Dorsolateral prefrontal cortex (tissue), 122 donors: ENCODE measurements at places on chromosomes 11 and 22.
A peak's percentile ranks its signal among the peaks of the same experiment; 100 is the strongest.

GRCh38 chr11:75492181-75492820 lies 33.4 kb downstream of the GDPD5 start:
- DNase-seq: no peak

DNA sequence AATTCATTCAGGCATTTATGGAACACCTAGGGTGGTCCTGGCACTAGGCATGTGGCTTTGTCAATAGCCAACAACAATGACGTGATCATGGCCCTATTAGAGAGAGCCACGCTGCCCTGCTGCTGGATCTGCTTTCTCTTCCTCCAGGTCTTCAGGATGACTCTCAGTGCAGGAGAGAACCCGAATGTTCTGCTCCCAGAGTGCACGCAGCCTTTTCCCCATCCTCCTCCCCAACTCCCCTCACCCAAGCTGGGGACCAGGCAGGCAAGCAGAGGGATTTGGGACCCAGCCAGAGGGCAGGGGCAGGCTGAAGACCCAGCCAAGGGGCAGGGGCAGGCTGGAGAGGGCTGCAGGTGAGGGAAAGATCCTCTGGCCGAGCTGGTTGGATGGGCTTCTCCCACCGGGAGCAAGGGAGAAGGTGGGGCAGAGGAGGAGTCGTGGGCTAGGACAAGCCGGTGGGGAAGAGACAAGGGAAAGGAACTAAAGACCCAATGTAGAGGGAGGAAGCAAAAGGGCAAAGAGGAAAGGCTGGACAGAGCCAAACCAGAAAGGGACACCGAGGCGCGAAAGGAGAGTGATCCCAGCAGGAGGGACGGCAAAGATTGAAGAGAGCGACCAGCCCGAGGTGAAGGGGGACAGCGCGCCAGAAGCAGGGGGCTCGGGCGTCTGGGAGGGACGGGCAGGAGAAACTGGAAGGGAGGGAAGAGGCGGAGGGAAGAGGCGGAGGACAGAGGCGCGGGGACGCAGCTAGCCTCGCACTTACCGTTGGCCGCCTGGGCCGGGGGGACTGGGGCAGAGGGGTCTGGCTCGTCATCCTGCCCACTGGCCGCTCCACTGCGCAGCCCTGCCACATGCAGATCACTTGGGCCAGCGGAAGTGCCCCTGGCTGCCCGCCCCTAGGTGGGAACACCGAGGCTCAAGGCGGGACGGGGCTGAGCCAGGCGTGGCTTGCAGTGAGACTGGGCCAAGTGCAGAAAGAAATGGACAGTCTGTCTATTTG lies at the start of gene KCTD14:
KCTD14 (minus strand) TSS at position 880 of the 1,000 bp plus-strand sequence; CDS start at position 853, 27 bp downstream.
- DNase-seq: no peak

DNA sequence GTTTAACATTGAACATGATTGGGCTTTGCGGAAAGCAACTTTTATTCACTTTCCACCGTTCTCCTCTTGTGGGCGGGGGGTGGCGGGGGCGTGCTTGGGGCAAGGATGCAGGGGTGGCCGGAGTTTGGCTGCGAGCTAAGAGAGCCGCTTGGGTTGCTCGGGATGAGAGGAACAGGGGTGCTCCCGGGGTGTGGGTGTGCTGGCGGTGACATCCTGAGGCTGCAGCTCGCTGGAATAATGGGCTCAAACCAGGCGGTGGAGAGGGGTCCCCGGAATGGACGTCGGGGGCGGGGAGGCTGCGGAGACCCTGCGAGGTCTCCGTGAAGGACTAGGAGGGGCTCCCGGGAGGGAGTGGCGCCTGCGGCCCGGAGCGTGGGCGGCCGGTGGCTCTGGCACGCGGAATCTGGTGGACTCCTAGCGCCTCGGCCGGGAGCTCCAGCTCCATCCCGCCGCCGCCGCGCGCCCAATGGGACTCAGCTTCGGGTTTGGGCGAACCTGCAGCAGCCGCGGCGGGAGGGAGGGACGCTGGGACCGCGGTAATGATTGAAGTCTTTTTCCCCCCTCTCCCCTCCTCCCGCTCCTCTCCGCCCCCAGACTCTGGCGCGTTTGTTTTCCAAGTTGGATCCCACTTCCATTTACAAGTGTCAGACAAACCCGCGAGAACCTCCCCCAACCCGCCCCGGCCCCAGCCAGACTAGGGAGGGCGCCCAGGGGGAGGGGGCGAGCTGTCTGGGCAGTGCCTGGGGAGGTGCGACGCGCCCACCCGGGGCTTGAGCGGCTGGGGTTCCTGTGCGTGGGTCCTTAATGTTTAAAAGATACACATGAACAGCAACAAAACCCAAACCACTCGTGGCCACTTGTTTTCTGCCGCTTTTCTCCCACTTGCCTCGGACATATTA lies 2.0 kb downstream of the FAT3 start:
- peak; percentile 34 for DNase-seq

GRCh38 chr22:30036656-30037055 lies 43.6 kb upstream of the HORMAD2 start:
- DNase-seq: no peak

DNA sequence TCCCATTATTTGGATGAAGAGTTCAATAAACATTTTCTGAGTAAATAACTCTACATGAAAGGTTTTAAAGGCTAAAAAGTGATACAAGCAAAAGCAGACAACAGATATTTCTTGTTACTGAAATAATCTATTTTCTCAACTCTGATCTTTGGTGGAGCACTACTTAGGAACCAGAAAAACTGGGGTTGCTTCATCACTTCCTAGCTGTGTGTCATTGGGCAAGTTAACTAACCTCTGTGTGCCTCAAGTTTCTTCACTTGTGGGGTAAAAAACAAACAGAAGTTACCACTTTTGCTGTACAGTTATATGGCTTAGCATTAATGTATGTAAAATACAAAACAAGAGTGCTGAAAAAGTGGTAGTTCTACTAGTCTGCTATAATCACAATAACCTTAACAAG lies 5.6 kb downstream of the MAPK1 start:
- no peak for DNase-seq

GRCh38 chr11:1241706-1242105 lies 18.8 kb downstream of the MUC5B start:
- no peak for DNase-seq

DNA sequence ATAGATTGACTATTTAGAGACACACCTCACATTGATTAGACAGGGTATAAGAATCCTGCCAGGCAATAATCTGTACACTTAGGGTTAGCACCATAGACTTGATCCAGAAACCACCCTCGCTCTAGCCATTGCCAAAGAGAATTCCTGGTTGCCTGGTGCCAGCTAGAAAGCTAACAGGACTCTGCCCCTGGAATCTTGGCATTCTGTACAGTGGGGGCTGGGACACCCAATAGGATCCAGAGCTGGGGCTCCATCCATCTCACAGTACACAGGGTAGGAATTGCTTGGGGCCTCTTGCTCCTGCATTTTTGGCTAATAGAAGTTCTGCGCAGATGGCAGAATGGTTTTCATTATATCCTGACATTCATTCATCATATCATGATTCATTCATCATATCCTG lies 3.0 kb upstream of the APLNR start:
- no peak for DNase-seq

- DNase-seq: no peak
Measured at GRCh38 chr11:125627236-125627910, 2.4 kb downstream of the CHEK1 start.

- DNase-seq: peak; percentile 42
Measured at GRCh38 chr11:122115524-122116379, at the start of gene BLID. BLID (minus strand) TSS chr11:122116215; CDS start chr11:122115922, 293 bp downstream.

DNA sequence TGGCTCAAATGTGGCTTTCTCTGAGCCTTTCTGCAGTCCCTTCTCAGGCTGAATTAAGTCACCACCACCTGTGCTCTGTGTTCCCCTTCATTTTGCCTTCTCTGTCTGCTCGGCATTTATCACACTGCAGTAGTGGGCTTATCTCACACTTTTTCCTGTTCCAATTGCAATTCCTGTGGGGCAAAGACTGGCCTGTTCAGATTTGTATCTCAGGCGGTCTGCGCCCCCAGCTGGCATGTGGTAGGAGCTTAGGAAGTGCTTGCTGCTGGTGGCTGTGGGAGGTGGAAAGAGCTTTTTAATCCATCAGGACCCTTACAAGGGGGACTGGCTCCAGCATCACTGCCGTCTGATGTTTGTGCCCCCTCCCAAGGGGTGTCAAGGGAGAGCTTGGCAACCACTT lies 21.2 kb downstream of the BMAL1 start:
- DNase-seq: no peak

GRCh38 chr11:128894685-128895084 lies 3.5 kb downstream of the KCNJ5 start:
- no peak for DNase-seq

GRCh38 chr11:69670158-69670845 lies 4.9 kb downstream of the LTO1 start:
- peak; percentile 82 for DNase-seq

- no peak for DNase-seq
Measured at GRCh38 chr22:34319346-34319745, 399.1 kb upstream of the LARGE1 start.

GRCh38 chr11:58830673-58831301 lies 13.7 kb downstream of the GLYATL2 start:
- DNase-seq: no peak

GRCh38 chr11:76690736-76691135 lies 20.2 kb upstream of the LRRC32 start:
- no peak for DNase-seq

DNA sequence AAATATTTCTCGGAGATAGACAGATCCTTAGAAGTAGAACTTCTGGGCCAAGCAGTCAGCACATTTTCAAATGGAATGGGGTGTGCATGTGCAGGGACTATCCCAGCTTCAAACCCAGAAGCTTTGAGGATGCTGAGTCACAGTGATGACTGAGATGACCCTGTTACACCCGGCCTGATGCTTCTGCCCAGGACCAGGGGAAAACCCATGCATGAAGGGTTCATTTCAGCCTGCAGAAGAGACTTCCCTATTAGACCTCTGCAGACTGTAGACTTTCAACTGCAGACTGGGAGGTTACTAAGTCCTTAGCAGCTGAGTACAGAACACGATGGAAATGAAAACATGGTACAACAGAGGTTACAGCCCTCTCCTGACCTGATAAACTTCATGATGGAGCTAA lies 3.6 kb upstream of the OR2AT4 start:
- DNase-seq: no peak

GRCh38 chr11:94909371-94909820 lies 64.0 kb downstream of the CWC15 start:
- no peak for DNase-seq

DNA sequence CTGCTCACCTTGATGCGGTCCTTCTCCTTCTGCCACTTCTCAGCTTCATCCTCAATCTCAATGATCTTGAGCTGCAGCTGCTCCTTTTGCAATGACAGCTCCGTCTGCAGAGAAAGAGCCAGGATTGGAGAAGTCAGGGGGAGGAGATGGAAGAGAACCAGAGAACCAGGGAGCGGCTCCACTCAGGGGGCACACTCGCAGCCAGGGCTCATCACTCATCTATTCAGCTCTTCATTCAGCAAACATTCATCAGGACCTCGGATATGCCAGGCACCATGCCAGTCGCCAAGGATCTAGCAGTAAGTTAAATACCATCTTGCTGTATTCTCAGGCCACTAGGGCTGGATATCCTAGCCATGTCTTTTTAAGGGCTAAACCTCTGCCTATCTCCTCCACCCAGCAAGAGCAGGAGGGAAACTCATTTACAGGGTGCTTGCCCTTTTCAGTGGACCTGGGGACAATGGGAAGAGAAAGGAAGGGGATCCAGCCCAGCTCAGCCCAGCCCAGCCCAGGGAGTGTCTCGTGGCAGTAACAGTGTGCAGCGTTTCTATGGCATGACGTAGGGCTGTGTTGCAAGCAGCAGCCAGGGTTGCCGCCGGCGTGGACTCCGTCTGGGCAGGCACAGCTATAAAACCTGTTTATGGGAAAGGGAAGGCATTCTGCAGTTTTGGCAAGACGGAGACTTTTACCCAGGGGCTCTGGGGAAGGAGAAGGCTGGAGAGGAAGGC lies 9.4 kb downstream of the TRIM29 start:
- DNase-seq: no peak

DNA sequence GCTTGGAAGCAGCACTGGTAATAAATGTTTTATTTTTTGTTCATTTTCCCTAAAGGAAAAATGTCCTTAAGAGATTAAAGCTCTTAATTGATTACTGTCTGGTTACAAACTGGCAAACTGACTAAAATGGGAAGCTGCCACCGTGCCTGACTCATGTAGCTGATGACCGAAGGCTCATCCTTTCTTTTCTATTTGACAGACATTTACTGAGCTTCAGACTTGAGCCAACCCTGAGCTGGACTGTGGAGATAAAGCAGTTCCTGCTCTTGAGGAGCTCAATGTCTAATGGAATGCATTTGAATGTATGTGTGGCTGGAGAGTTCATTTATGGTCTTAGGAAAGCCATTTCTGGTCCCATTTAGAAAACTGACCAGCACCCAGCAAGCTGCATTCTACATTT lies 91.3 kb downstream of the RNF169 start:
- DNase-seq: no peak

GRCh38 chr11:66277471-66278362 lies at the start of gene CNIH2:
CNIH2 (plus strand) TSS chr11:66278175; CDS start chr11:66278457, 282 bp downstream.
- DNase-seq: no peak

GRCh38 chr11:67291481-67292381 lies 2.6 kb downstream of the ANKRD13D start:
- no peak for DNase-seq

GRCh38 chr22:26479043-26479791 lies 4.4 kb downstream of the HPS4 start:
- DNase-seq: no peak

DNA sequence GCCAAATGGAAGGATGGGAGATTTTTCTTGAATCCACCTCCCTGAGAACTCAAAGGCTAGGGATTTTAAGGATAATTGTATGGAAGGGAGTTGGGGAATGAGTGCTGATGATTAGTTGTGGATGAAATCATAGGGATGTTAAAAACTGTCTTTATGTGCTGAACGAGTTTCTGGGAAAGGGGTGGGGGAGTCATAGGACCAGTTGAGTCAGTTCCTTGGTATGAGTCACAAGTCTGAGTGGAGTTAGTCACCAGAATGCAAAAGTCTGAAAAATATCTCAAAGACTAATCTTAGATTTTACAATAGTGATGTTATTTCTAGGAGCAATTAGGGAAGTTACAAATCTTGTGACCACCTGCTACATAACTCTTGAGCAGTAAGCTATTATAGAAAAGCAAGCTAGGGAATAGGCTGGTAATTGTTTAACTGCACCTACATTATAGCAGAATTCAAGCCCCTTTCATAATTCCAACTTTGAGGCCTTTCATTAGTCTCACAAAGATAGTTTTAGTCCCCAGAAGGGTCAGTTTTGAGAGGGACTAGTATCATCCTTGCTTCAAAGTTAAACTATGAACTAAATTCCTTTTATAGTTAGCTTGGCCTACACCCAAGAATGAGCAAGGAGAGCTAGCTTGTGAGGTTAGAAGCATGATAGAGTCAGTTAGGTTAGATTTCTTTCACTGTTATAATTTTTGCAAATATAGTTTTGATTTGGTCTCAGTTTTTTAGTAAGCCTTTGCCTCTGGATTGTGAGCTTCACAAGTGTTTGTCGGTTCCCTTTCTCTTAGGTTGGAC lies 668.0 kb downstream of the ETS1 start:
- DNase-seq: no peak

GRCh38 chr22:39312410-39312809 lies 7.0 kb downstream of the RPL3 start:
- DNase-seq: no peak

- DNase-seq: no peak
Measured at GRCh38 chr11:64544616-64545296, 46.3 kb upstream of the SLC22A12 start.
